ENCODE measurements at places on chromosomes 13 and 19.

DNA sequence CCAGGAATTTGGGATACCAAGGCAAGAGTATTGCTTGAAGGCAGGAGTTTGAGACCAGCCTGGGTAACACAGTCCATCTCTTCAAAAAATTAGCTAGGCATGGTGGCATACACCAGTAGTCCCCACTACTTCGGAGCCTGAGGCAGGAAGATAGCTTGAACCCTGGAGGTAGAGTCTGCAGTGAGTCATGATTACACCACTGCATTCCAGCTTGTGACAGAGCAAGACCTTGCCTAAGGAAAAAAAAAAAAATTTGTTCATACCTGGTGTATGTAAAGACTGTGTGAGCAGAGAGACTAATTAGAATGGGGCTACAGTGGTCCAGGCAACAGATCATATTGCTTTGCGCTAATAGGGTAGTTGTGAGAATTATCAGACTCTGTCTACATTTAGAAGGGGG is 778.3 kb upstream of the PCDH20 start:
- no peak for DNase-seq

DNA sequence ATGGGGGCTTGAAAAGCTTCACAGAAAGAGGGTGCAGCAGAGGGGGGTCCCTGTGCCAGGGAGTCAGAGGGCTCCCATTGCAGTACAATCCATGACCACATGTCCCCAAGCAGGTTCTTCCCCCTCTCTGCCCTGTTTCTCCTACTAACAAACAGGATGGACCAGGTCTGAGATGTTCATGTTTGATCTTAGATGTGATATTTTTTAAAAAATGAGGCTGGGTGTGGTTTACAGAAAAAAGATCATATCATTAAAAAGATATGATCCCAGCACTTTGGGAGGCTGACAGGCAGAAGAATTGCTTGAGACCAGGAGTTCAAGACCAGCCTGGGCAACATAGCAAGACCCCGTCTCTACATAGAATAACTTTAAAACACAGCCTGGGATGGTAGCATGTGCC is 9.1 kb downstream of the OR7C2 start:
- DNase-seq, result no peak

DNA sequence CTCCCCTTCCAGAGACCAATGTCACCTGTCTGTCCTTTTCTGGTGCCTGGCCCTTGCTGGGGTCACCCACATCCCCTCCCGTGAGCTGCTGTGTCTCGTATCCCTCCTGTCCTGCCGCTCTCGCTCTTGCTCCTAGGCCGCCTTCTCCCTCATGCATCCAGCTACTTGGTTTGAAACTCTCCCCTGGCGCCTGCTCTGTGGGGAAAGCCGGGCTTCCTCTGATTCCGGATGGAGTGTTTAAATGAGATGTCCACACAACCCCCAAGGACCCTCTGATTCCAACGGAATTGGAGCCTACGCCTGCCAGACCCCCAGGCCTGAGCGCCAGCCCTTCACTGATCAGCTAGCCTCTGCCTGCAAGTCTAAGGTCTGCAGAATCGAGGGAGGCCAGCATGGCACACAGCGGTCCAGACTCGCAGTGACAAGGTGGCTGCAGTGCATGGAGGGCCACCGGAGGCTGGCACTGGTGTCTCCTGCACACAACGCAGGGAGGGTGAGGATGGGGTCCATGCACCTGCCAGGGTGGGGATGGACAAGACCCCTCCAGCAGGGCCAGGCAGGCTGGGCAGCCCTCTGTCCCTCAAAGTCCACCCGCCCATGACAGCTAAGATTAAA is 47.2 kb downstream of the RFX2 start:
- no peak for DNase-seq

DNA sequence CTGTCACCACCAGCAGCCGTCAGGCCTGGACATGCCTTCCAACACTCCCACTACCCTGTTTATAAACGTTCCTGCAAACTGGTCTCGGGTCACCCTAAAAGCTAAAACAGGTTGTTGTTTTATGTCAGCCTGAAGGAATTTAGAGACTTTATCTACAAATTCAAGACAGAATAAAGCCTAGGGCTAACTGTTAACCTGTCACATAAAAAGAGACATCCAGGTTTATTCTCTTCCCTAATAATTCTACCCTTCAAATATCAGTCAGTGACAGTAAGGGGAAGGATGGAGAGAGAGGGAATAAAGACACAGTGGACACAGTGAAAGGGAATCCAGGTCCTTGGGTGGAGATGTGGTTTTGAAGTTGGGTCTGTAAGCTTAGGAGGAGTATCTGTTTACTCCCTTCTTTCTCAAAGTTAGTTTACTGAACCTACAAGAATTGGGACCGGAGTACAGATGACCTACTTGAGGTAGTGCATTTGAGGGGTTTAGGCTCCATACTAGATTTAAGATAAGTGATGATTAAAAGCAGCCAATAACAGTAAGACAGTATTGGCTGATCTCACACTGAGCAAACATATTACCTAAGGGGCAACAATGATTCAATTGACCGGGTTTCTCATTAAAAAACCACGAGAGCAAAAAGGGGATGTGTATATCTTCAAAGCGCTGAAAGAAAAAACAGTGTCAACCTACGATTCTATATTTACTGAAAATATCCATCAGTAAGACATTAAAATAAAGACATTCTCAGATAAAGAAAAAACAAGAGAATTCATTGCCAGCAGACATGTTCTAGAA is 142.7 kb downstream of the USP12 start:
- no peak for DNase-seq

All from aorta (tissue), 5 donors.